GM10248 (cell line): ENCODE measurements at places on chromosomes 12 and 14.

DNA sequence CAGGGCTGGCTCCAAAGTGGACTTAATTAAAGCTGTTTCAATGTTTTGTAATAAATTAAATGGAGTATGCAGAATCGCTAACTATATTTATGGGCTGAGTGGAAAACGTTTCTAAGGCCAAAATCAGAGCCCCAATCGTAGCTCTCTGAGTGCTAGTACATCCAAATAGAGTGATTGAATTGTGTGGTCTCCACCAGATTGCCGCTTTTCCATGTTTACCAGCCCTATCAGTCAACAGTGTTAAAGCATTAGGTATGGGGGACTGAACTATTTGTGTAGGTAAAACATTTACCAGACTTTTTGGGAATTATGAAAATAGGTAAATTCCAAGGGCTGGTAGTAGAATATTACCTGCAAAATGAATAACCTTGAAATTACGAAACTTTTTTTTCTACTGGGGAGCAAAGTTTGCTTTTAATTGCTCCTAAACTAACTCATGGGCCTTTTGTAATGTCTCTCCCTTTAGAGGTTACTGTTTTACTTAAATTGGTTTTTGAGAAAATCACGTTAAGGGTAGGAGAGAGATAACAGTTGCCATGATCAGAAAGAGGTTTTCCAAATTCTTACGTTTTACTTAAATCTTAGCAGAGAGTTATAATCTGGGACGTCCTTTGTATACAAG lies 28.0 kb upstream of the METAP2 start:
- DNase-seq, result no peak

DNA sequence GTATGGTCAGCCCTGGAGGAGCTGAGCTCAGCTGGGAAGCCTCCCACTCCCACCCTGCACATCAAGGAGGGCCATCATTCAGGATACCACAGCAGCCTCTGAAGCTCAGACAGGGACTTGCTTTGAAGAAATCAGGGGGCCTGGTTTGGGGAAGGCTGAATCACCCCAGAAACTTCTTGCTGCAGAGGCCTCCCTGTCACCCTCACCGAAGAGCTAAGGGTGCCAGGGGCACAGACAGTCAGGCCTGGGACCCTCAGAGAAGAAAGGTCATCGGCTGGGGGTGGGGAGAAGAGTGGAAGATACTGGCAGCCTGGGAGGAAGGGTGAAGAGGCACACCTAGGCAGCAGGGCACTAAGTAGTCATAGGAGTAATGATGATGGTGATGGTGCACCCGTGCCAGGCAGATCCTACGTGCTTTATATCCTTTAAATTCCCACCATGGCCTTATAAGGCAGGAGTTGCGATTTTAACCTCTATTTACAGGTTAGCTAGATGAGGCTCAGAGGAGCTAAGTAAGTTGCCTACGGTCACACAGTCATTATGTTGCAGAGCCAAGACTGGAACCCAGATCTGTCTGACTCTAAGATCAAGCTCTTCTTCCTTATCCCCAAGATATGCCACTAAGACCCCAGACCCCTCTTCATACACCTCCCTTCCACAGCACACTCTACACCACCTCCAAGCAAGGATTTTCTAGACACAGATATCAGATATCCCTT lies 28.5 kb upstream of the PNMA1 start:
- no peak for DNase-seq

DNA sequence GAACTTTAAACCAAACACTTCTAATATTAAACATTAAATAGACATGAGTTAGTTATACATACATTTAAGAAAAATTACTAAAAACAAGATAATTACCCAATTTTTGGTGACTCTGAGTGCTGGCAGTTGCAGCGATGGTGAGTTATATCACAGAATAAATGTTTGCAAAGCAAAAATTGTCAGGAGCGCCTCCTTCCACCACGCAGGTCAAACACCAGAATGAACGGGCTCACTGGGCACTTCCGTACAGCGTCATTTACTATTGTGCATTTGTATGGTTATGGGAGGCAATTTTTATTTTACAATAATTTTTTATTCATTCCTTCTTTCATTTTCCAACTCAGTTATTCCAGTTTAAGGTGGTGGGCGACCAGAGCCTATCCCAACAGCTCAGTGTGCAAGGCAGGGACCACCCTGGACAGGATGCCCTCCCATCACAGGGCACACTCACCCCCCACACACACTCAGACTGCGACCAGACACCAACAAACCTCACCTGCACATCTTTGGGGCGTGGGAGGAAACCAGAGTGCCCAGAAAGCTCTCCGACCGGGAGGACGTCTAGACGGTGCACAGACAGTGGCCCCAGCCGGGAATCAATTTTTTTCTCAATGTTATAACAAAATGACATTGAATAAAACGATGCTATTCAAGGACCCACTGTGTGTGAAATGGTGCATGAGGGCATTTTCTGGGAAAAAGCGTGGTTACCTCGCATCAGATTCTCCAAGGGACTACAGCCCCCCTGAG lies 67.2 kb downstream of the TESC start:
- DNase-seq, result no peak

- DNase-seq, result no peak
Measured at GRCh38 chr12:92416385-92416812, 270.8 kb upstream of the BTG1 start.

GRCh38 chr14:101066826-101067510 lies 163.4 kb upstream of the RTL1 start:
- DNase-seq, result no peak

DNA sequence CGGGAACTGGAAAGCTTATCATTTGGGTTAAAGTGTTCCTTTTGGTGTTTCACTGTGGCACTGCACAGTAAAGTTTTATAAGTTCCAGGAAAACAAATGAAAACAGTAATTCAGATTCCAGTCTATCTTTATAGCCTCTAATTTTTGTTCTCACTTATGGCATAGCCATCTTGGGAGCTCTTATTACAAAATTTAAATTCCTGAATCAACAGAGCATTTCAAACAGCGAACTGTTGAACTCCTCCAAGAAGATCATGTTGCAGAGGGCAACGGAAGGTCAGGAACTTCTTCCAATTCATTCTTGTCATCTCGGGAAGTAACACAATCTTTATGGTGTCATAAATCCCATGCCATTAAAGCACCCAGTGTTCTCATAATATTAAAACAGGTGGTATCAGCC lies 229.1 kb downstream of the KCNC2 start:
- no peak for DNase-seq

DNA sequence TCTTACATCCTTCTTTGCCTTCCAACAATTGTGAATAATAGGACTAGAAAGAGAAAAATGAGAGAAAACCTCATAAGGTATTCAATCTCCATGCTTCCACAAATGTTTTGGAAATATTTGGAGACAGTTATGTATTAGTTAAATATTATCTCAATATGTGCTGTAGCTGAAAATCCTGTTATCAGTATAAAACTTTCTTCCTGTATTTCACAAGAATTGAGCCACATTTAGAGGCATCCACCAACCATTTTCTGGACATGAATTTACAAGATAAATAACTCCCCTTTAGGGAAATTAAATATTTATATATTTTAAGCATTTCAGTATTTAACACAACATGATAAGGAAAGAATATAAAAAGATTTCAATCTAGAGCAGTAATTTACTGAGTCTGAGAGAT lies 200.3 kb downstream of the GPHN start:
- DNase-seq, result no peak

DNA sequence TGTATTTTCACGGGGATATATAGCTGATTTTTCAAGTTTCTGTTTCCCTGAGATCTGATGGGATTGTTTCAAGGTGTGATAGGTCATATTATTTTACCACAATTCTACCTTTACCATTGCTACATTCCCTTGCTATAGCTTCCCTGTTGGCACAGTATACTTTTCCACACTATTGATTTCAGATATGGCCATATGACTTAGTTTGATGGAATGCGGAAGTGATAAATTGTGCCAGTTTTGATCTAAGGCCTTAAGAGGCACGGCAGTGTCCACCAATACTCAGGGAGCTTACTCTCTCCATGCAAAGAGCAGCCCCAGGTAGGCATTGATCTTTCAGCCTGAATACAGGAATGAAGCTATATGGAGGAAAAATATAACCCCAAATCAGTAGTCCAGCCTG lies 315.7 kb downstream of the SLC16A7 start:
- no peak for DNase-seq

- DNase-seq, result no peak
Measured at GRCh38 chr12:1517007-1517406, 77.4 kb downstream of the FBXL14 start.

- no peak for DNase-seq
Measured at GRCh38 chr12:29286081-29286790, 94.7 kb downstream of the ERGIC2 start.

DNA sequence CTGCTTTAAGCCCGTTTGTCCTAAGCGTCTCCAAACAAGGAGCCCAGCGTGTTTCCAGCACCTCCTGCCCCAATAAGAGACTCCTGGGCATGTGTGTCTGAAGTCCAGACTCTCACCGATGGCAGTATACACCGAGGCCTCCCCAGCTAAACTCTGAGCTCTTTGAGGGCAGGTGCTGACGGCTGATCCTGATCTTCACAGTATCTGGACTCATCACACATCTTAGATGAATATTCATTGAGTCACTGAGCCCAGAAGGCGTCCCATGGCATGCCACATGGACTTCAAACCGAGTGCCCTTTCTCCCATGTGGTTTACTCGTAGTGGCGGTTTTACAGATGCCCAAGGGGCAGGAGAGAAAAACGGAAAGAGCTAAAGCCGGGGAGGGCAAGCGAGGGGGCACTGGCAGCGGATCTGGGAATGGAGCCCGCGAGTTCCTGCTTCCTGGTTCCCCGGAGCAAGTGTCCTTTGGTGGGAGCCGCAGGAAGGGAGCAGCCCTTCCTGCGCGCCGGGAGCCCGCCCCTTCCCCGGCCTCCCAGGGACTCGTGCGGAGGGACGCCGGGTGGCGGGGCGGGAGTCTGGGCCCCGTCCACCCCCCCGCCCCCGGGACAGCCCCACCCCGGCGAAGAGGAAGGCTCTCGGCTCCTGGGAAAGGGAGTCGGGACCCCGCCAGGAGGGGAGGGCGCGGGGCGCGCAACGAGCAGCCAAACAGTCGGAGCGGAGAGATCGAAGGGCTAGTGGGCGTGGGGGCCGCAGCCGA lies 585 bp upstream of the TEAD4 start:
- peak; percentile 53 for DNase-seq

- no peak for DNase-seq
Measured at GRCh38 chr14:35068238-35069012, 22.4 kb downstream of the FAM177A1 start.

DNA sequence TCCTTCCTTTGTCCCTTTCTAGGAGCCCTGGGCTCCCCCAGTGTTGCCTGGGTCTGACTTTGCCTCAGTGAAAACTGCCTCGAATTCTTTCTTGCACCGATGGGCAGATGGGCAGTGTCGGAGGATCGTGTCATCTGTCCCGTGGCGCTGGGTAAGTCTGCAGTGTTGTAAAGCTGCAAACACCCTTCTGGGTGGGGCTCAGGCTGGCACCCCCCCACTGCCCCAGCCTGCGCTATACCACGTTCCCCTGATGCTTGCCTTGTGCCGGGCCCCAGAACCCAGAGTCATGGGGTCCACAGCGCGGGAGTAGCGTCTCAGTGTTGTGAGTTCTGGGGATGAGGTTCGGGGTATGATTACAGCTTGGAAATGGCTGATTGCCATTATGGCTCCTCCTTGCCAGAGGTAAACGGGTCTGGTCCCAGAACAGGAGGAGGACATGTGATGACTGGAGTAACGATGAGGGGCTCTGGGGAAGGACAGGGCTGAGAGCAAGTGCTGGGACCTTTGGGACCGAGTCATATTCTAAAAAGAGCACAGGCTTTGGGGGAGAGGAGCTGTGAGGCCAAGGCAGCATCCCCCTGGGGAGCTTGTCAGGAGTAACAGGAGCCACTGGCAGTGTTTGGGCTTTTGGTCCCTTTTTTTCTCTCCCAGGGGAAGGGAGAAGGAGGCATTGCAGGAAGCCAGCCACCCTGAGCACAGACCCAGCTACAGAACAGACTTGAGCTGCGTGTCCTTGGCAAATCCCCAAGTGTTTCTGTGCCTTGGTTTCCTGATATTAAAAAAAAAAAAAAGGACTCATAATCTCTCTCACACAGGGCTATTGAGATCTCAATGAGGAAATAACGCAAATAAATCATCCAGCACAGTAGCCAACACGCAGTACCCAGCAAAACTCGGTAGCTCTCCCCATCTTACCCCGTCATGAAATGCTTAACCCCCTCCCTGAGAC lies 4.3 kb downstream of the RTL1 start:
- no peak for DNase-seq

GRCh38 chr14:54189748-54190354 lies 207.0 kb upstream of the CDKN3 start:
- no peak for DNase-seq

- DNase-seq, result no peak
Measured at GRCh38 chr12:14403293-14403692, 37.8 kb downstream of the ATF7IP start.

GRCh38 chr12:27213830-27214787 lies 30.0 kb upstream of the STK38L start:
- DNase-seq, result no peak

- no peak for DNase-seq
Measured at GRCh38 chr12:20063116-20063515, 305.2 kb upstream of the PDE3A start.

- DNase-seq, result no peak
Measured at GRCh38 chr12:70197345-70197744, 45.9 kb upstream of the CNOT2 start.

- DNase-seq, result no peak
Measured at GRCh38 chr14:89625731-89626232, 208.7 kb upstream of the FOXN3 start.

GRCh38 chr12:115864396-115864795 lies 413.1 kb downstream of the MED13L start:
- no peak for DNase-seq

- DNase-seq, result no peak
Measured at GRCh38 chr14:39984323-39984722, 552.1 kb upstream of the FBXO33 start.

GRCh38 chr14:101917413-101918017 lies 46.9 kb upstream of the DYNC1H1 start:
- DNase-seq, result no peak

- no peak for DNase-seq
Measured at GRCh38 chr14:34956931-34957330, 25.9 kb upstream of the SRP54 start.

DNA sequence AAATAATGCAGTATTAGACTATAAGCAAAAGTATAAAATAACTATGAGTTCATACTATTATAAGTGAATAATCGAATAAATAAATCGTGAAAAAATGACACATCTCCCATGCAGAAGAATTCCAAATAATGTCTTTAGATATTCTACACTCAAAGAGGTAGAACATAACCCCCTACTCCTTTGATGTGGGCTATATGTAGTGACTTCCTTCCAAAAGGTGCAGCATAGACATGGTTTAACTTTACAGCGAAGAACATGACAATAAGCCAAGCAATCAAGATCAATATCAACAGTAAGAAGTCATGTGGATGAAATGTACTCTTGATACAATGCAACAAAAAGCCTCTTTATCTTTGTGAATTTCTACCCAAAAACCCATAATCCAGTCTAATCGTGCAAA lies 46.0 kb upstream of the HIF1A start:
- DNase-seq, result no peak
